ENCODE measurements at places on chromosomes 2 and 18.

GRCh38 chr2:64295326-64296139 lies 151.3 kb upstream of the PELI1 start:
- no peak overlapping the region for H3K4me3 ChIP-seq
- H3K4me1 ChIP-seq: peaks cover 19% of the 10 kb centered on the region
- H3K27ac ChIP-seq: no peak overlapping the region
- H3K27me3 ChIP-seq: peaks cover 15% of the 10 kb centered on the region
- no peak for DNase-seq
- no peaks in the 10 kb centered on the region for H3K36me3 ChIP-seq

GRCh38 chr2:21727101-21727500 lies 603.3 kb downstream of the TDRD15 start:
- H3K36me3 ChIP-seq: no peaks in the 10 kb centered on the region
- DNase-seq: no peak
- H3K27me3 ChIP-seq: no peaks in the 10 kb centered on the region
- H3K4me3 ChIP-seq: no peak overlapping the region

- H3K27me3 ChIP-seq: peaks cover 14% of the 10 kb centered on the region
- no peak for DNase-seq
- no peak overlapping the region for H3K4me3 ChIP-seq
- no peaks in the 10 kb centered on the region for H3K4me1 ChIP-seq
Observed at GRCh38 chr2:175829741-175830140, 172.3 kb downstream of the LNPK start.

- no peaks in the 10 kb centered on the region for H3K36me3 ChIP-seq
- peaks cover 4% of the 10 kb centered on the region for H3K4me1 ChIP-seq
- H3K4me3 ChIP-seq: no peak overlapping the region
Observed at GRCh38 chr2:120952318-120952717, 216.7 kb downstream of the GLI2 start.

GRCh38 chr2:68878071-68878711 lies 7.0 kb upstream of the BMP10 start:
- H3K27me3 ChIP-seq: peaks cover 38% of the 10 kb centered on the region
- H3K4me3 ChIP-seq: no peak overlapping the region
- H3K4me1 ChIP-seq: no peaks in the 10 kb centered on the region
- no peak for DNase-seq
- H3K36me3 ChIP-seq: no peaks in the 10 kb centered on the region

DNA sequence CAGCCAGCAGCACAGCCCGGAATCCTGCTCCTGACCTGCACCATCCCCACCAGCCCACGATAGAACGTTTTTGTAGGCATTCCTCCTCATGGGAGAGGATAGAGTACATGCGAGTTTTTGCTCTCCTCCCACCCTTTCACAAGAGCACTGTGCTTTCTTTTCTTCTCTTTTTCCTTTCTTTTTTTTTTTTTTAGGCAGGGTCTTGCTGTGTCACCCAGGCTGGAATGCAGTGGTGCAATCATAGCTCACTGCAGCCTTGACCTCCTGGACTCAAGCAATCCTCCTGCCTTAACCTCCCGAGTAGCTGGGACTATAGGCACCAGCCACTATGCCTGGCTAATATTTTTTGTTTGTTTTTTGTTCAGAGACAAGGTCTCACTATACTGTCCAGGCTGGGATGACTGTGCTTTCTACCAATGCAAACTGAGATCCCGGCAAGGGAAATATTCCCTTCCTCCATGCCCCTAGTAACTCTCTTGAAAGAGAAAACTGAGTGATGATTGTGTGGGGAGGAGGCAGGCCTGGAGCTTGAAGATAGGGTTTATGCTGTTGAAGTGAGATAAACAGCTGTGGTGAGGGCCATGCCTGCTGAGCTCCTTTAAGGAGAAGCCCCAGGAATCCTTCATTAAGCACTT lies 82.6 kb upstream of the TXNDC2 start:
- H3K36me3 ChIP-seq: no peaks in the 10 kb centered on the region
- no peak for DNase-seq
- no peak overlapping the region for H3K27ac ChIP-seq
- no peak overlapping the region for H3K4me3 ChIP-seq
- peaks cover 6% of the 10 kb centered on the region for H3K27me3 ChIP-seq
- no peaks in the 10 kb centered on the region for H3K4me1 ChIP-seq

DNA sequence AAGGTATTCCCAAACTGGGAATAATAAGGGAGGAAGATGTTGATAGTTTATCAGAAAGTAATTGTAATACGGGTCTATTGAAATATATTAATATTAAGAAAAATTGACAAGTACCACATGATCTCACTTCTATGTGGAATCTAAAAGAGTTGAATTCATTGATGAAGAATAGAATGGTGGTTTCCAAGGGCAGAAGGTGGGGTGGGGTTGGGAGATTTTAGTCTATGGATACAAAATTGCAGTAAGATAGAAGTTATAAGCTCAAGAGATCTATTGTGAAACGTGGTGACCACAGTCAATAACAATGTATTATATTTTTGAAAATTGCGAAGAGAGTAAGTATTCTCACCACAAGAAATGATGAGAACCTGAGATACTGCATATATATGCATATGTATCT lies 38.9 kb downstream of the COL3A1 start:
- no peak for DNase-seq
- H3K27me3 ChIP-seq: no peaks in the 10 kb centered on the region
- H3K4me1 ChIP-seq: no peaks in the 10 kb centered on the region

Measured in activated CD4-positive, alpha-beta memory T cell treated with anti-CD3 and anti-CD28 coated beads, Interleukin-2, amount 10 ng/mL, durations not matched to agents 7 days and 5 days (primary cell).